CD8-positive, alpha-beta memory T cell (primary cell): ENCODE measurements at places on chromosomes 6 and 20.
A peak's percentile ranks its signal among the peaks of the same experiment; 100 is the strongest.

DNA sequence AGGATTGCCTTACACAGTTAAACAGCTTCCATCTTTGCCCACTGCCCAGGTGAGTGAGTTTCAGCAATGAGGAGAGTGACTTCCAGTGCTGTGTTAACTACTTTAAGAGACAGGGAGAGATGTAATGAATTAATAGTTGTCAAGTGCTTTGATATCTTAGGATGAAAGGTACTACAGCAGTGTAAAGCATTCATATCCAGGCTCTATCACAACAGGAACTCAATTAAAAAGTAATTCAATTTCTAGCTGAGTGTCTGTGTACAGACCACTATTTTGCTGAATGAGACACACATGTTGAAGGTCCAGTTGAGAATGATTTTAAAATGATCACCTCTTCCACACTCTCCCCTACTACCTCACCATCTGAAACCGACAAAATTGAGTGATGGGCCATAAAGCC is 70.7 kb upstream of the BEND3 start:
- H3K4me3 ChIP-seq: no peak overlapping the region
- no peak overlapping the region for H3K27ac ChIP-seq
- H3K36me3 ChIP-seq: peaks cover 7% of the 10 kb centered on the region
- no peak for DNase-seq

- no peaks in the 10 kb centered on the region for H3K36me3 ChIP-seq
- H3K4me1 ChIP-seq: no peaks in the 10 kb centered on the region
- no peak overlapping the region for H3K4me3 ChIP-seq
- no peaks in the 10 kb centered on the region for H3K27me3 ChIP-seq
- no peak overlapping the region for H3K27ac ChIP-seq
Measured at GRCh38 chr20:63452821-63453523, 19.5 kb downstream of the KCNQ2 start.

GRCh38 chr20:63268671-63269439 is 3.8 kb upstream of the ARFGAP1 start:
- H3K36me3 ChIP-seq: no peaks in the 10 kb centered on the region
- no peak overlapping the region for H3K4me3 ChIP-seq
- H3K27me3 ChIP-seq: no peaks in the 10 kb centered on the region
- H3K27ac ChIP-seq: no peak overlapping the region
- peaks cover 5% of the 10 kb centered on the region for H3K4me1 ChIP-seq

- no peaks in the 10 kb centered on the region for H3K4me1 ChIP-seq
- no peak overlapping the region for H3K4me3 ChIP-seq
- no peak for DNase-seq
Measured at GRCh38 chr20:46791722-46792416, 82.4 kb downstream of the SLC2A10 start.

GRCh38 chr6:21367649-21368154 is 225.8 kb upstream of the SOX4 start:
- no peaks in the 10 kb centered on the region for H3K27me3 ChIP-seq
- no peaks in the 10 kb centered on the region for H3K36me3 ChIP-seq
- DNase-seq: no peak
- no peaks in the 10 kb centered on the region for H3K4me1 ChIP-seq
- no peak overlapping the region for H3K4me3 ChIP-seq

DNA sequence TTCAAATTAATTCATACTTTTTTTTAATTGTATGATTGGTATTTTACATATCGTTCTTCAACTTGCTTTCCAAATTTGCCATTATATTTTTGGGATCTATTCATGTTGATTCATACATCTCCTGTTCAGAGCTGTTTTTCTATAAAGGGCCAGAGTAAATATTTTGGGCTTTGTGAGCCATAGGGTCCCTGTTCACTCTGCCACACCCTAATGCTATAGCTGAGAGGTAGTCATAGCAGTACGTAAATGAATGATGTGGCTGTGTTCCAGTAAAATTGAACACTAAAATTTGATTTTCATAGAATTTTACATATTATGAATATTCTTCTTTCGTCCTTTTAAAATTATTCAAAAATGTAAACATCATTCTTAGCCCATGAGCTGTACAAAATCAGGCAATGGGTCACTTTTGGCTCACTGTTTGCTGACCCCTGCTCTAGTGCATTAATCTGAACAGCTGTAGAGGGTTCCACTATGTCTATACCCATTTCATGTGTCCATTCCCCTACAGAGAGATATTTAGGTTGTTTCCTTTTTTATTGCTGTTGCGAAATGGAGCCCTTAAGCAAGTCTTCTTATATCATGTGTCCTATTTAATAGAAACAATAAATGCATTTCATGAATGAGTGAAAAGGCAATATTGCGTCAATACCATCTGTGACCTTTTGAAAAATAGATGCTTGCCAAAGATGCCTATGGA is 136.4 kb upstream of the SALL4 start:
- no peak overlapping the region for H3K27ac ChIP-seq
- no peak overlapping the region for H3K4me3 ChIP-seq
- H3K4me1 ChIP-seq: no peaks in the 10 kb centered on the region
- DNase-seq: no peak
- H3K27me3 ChIP-seq: no peaks in the 10 kb centered on the region

- H3K27ac ChIP-seq: no peak overlapping the region
- H3K27me3 ChIP-seq: no peaks in the 10 kb centered on the region
- H3K4me1 ChIP-seq: no peaks in the 10 kb centered on the region
- no peaks in the 10 kb centered on the region for H3K36me3 ChIP-seq
Measured at GRCh38 chr6:112717401-112717800, 370.3 kb downstream of the RFPL4B start.

GRCh38 chr6:119116712-119117281 is 38.3 kb upstream of the FAM184A start:
- no peaks in the 10 kb centered on the region for H3K27me3 ChIP-seq
- H3K27ac ChIP-seq: no peak overlapping the region
- no peak overlapping the region for H3K4me3 ChIP-seq
- DNase-seq: no peak

DNA sequence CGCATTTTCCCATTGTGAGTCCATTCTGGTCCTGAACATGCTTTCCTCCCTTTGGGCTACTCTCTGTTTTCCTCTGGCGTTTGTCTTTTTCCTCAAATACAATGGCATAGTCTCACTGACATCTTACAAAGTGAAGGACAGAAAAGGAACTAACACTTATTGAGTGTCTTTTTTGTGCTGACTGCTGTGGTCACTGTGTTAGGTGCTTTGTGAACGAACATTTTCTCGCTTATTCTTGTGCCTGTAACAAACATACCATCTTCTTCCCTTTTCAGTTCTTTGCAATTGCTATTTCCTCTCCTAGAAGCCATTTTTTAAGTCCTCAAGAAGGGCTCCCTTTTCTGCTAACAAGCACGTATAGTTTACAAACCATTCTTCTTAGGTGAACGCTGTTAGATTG is 15.4 kb downstream of the FIG4 start:
- H3K36me3 ChIP-seq: no peaks in the 10 kb centered on the region
- H3K27me3 ChIP-seq: no peaks in the 10 kb centered on the region
- H3K4me1 ChIP-seq: no peaks in the 10 kb centered on the region
- DNase-seq: no peak

DNA sequence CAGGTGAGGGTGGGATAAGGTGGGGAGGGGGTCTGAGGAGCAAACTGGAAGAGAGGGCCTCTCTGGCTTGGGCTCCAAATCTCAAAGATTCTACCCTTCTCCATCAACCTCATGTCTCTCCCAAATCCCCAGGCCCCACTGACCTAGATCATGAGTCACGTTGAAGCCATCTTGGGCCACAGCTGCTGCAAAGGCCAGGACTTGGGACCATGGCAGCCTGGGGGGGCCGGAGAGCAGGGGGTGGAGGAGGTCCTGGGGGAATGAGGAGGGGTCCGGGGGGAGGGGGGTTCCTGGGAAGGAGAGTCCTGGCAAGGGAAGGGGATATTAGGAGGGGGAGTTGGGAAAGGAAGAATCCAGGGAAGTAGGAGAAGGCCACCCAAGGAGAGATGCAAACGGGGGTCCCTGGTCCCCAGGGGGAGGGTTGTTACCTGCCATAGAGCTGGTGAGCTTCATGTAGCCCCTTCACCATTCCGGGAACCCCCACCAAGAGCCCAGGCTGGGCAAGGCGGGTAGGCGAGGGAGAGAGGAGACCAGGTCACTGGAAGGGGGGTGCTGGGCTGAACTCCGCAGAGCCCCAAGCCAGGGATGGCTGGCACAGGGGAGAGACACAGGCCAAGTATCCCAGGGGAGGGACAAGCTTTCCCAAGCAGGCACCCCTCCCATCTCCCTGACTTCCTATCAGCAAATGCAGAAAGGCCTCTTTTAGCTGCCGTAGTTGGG is 12.7 kb downstream of the GGT7 start:
- peaks cover 5% of the 10 kb centered on the region for H3K36me3 ChIP-seq
- no peaks in the 10 kb centered on the region for H3K4me1 ChIP-seq
- H3K27me3 ChIP-seq: no peaks in the 10 kb centered on the region

- H3K27me3 ChIP-seq: no peaks in the 10 kb centered on the region
- H3K27ac ChIP-seq: no peak overlapping the region
- H3K4me3 ChIP-seq: no peak overlapping the region
- H3K36me3 ChIP-seq: no peaks in the 10 kb centered on the region
Measured at GRCh38 chr6:121694389-121694788, 258.9 kb downstream of the GJA1 start.

DNA sequence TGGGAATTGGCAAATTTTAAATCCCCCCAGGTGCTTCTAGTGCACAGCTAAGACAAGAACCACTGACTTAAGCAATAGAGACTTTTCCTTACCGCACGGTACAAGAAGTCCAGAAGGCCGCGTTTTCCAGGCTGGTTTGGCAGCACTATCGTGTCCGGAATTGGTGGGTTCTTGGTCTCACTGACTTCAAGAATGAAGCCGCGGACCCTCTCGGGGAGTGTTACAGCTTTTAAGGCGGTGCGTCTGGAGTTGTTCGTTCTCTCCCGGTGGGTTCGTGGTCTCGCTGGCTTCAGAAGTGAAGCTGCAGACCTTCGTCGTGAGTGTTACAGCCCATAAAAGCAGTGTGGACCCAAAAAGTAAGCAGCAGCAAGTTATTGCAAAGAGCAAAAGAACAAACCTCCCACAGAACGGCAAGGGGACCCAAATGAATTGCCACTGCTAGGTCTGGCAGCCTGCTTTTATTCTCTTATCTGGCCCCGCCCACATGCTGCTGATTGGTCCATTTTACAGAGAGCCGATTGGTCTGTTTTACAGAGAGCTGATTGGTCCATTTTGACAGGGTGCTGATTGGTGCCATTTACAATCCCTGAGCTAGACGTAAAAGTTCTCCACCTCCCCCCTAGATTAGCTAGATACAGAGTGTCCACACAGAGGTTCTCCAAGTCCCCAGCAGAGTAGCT is 264.5 kb downstream of the PREX1 start:
- no peak for DNase-seq
- peaks cover 4% of the 10 kb centered on the region for H3K27me3 ChIP-seq
- H3K4me3 ChIP-seq: no peak overlapping the region
- H3K36me3 ChIP-seq: no peaks in the 10 kb centered on the region
- H3K27ac ChIP-seq: no peak overlapping the region

- no peaks in the 10 kb centered on the region for H3K36me3 ChIP-seq
- no peak for DNase-seq
- no peak overlapping the region for H3K4me3 ChIP-seq
- H3K4me1 ChIP-seq: no peaks in the 10 kb centered on the region
- no peaks in the 10 kb centered on the region for H3K27me3 ChIP-seq
- H3K27ac ChIP-seq: no peak overlapping the region
Measured at GRCh38 chr20:41733151-41733550, 115.0 kb upstream of the CHD6 start.

DNA sequence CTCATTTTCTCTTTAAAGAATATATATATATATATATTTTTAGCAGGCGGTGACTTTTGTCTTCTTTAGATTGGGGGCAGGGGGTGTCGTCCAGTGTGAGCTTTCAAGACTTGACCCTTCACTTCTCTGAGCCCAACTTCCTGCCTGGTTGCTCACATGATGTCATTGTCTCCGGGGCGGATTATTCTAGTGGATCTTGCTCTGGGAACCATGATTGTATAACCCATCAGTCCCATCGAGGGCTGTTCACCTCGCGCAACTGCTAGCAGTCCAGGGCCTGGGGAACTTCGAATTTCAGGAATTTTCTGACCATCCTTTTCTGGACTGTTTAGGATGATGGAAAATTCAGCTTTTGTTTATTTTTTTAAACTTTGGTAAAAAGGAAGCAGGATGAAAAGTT is 1.0 kb downstream of the IGF2R start:
- no peak for DNase-seq
- no peaks in the 10 kb centered on the region for H3K36me3 ChIP-seq
- no peaks in the 10 kb centered on the region for H3K27me3 ChIP-seq
- peak overlapping the region; percentile 16 for H3K4me3 ChIP-seq
- peaks cover 48% of the 10 kb centered on the region for H3K4me1 ChIP-seq

DNA sequence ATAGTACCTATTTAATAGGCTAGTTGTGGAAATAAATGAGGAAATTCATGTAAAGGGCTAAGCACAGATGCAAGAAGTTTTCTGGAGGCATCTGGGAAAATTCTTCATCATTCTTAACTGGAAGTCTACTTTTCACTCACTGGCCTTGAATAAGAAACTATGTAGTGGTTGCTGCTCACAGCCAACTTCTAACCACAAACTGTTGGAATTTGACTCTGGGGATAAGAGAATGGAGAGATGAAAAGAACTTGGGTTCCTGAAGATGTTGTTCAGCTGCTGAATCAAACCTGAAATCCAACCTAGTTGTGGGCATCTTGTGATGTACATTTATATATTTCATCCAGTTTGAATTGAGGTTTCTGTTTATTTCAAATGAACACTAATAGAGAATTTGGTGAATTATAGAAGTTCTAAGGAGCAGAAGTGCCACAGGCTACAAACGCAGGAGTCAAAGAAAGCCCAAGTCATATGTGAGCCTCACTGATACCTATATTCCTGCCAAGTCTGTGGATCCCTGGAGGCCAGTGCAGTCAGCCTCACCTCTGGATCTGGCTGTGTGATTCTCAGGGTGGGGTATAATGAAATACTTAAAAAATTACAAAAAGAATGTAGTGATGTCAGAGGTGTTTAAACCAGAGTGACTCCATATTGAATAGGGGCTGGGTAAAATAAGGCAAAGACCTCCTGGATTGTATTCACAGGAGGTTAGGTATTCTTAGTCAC is 18.7 kb upstream of the MEI4 start:
- H3K27ac ChIP-seq: no peak overlapping the region
- H3K4me3 ChIP-seq: no peak overlapping the region
- no peaks in the 10 kb centered on the region for H3K36me3 ChIP-seq
- no peak for DNase-seq
- H3K4me1 ChIP-seq: no peaks in the 10 kb centered on the region
- H3K27me3 ChIP-seq: no peaks in the 10 kb centered on the region

- no peaks in the 10 kb centered on the region for H3K4me1 ChIP-seq
- H3K4me3 ChIP-seq: no peak overlapping the region
- H3K27ac ChIP-seq: peak overlapping the region; percentile 30
- no peaks in the 10 kb centered on the region for H3K27me3 ChIP-seq
Measured at GRCh38 chr6:44067173-44068139, 59.8 kb downstream of the MRPL14 start.

GRCh38 chr20:13549451-13549850 is 89.3 kb downstream of the TASP1 start:
- H3K4me3 ChIP-seq: no peak overlapping the region
- H3K4me1 ChIP-seq: no peaks in the 10 kb centered on the region
- H3K27ac ChIP-seq: no peak overlapping the region
- H3K36me3 ChIP-seq: no peaks in the 10 kb centered on the region
- no peaks in the 10 kb centered on the region for H3K27me3 ChIP-seq
- no peak for DNase-seq
